ENCODE measurements at places on chromosomes 7 and 10.

- DNase-seq: no peak
These were observed 86.7 kb upstream of the PRKAR2B start for GRCh38 chr7:106957766-106958165.

GRCh38 chr7:138089080-138089901 is 13.0 kb downstream of the AKR1D1 start:
- peak; percentile 61 for DNase-seq

- no peak for DNase-seq
These were observed 53.1 kb upstream of the KDM7A start for GRCh38 chr7:140229591-140230515.

GRCh38 chr10:84846658-84847316 is 518.4 kb downstream of the CCSER2 start:
- DNase-seq: no peak

DNA sequence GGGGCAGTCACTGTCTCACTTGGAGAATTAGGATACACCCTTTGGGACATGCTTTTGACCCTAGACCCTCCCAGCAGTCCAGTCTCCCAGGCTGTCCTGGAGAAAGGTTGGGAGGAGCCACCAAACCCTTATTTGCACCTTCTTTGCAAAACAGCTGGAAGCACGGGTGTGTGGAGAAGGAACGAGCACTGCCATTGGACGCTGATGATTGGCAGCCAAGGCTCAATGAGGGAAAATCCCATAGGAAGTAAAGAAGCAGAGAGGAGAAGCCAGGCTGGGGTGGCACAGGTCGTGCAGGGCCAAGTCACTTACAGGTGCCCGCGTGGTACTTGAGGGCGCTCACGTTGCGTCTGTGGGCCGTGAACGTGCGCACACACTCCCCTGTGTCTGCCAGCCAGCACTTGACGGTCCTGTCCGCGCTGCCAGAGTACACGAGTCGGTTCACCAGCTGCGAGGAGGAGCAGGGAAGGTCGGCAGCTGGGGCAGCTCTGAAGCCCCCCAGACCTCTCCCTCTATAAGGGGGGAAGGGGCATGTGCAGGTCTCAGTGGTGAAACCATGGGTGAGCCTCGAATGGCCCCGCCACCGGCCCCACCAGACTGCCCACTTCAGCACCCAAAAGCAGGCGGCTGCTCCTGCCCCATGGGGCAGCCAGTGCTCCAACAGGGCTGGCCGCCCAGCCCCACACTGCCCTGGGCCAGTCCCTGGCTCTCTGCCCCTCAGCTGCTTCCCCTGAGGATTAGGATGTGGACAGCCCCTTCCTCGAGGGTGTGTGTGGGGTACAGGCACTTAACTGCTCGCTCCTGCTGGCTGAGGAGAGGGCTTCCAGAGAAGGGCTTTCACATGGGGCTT is 24.8 kb downstream of the WDR86 start:
- DNase-seq: no peak

DNA sequence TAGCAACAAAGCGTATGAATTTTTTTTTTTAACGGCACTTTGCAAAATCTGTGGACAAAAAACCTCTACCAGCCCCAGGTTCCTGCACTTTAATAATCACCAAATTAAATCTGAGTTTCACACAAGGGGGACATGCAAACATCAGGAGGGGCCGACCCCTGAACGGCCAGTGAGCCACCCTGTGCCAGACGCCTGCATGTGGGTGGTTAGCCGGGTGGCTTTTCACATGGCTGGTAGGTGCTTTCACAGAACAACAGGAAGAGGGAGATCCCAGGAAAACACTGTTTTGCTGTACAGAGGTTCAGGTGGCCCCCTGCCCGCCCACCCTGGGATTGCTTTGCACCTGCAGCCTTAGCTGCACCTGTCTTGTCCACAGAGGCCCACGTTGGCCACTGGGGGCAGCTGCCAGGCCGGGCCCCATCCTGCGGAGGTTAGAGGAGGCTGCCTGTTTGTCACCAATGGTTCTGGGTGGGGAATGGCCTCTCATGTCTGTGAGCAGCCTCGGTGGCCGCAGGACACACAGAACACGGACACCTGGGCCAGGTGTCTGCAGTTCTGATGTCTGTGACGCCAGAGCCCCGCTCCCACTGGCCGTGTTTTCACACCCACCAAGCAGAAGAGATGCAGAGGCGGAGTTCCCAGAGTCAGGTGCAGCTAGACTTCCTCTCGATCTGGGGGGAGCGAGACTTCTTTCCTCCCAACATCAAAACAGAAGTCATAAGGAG is 107.7 kb downstream of the FAM53B start:
- DNase-seq: no peak

GRCh38 chr7:96838481-96838880 is 128.8 kb upstream of the SEM1 start:
- no peak for DNase-seq

- peak; percentile 93 for DNase-seq
These were observed 312.0 kb upstream of the ZMIZ1 start for GRCh38 chr10:78756604-78757343.

DNA sequence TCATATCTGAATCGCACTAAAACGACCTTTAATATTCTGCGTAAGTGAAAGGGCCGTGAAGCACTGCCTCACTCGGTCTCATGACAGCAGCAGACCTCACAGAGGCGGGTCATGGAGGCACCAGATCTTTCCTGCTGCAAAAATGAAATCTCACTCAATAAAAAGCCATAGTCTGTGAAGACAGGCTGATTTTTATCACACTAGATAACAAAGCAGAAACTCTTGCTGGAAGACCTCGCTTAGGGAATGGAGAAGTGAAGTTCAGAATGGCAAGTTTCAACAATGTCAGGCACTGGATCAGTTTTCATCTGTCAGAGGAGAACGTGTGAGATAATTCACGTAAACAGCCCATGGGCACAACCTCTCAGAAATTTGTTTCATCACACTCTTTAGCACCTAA is 8.0 kb downstream of the SEPHS1 start:
- DNase-seq: no peak

GRCh38 chr7:147081117-147081516 is 964.5 kb downstream of the CNTNAP2 start:
- no peak for DNase-seq

DNA sequence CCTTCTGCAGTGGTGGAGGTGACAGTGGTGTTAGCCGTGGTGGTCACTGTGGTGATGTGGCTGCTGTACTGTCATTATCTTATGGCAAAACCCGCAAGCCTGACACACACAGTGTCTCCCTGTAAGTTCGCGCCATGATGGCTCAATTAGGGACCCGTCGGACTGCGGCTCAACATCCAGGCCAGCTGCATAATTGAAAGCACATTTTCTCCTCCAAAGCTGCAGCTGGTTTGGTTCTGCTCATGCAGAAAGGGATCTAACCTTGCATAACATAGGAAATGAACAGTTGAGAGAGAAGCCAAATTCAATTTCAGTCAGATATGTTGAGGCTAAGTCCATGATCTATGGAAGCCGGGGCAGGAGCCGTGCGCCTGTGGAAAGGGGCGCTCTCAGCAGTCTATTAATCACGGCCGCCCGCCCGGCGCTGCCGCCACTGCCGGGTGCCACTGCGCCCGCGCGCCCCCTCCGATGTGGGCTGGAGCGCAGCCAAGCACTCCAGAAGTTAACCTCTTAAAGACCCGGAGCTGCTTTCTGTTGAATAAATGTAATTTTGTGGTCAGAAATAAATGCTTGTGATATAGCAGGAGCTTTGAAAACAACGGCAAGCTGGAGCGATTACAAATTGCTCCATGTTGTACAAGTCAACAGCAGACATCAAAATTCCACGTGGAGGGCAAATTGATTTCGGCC is 227.7 kb downstream of the CUX1 start:
- peak; percentile 75 for DNase-seq

DNA sequence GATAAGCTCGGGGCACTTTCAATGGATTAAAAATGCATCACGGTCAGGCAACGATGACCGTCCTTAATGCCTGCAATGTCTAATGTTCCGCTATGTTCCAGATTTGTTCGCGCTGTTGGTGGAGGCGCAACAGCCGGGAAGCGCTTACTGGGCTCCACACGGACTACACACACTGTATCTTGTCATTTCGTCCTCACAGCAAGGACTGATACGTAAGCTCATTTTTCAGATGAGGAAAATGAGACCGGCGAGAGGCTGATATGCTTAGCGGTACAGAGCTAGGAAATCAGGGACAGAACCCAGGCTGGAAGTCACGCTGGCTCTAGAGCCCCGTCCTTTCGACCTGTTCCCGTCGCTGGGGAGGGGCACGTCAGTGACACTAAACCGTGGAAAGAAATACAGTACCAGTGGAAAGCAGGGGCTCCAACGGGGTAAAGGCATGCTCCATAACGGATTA is 670 bp downstream of the TPK1 start:
- peak; percentile 26 for DNase-seq

DNA sequence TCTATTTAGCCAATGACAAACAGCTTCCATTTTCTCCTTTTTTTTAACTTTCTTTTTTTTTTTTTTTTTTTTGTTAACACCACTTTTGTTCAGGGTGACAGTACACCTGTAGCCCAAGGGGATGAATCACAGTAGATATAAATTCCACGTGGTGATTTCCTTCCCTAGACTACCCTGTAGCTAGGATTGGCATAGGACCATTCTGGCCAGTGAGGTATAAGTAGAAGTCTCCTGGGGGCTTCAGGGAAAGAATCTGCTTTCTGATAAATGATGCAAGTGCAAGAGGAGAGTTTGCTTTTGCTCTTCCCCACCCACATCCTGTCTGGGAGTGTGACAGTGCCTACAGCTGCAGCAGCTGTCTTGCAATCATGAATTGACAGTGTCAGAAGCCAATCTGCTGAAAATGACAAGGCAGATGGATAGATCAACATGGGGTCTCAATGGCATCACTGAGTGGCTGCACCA is 63.2 kb upstream of the TOMM7 start:
- peak; percentile 11 for DNase-seq

DNA sequence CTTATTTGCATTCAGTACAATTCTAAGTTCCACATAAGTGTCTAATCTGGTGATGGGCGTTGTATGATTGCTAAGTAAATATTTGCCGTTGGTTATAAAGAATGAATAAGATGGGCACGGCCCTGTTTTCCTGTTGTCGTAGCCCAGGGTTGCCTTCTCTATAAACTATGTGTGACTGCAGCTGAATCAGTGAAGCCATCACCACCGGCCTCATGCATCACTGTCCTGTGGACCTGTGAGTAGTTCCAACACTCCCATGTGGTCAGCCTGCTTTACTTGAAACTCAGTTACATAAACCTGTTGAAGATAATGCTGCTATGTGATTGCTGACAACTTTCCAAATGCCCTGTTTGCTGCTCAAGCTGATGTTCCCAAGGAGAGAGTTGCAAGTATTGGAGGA is 21.6 kb upstream of the KLF6 start:
- DNase-seq: peak; percentile 92

DNA sequence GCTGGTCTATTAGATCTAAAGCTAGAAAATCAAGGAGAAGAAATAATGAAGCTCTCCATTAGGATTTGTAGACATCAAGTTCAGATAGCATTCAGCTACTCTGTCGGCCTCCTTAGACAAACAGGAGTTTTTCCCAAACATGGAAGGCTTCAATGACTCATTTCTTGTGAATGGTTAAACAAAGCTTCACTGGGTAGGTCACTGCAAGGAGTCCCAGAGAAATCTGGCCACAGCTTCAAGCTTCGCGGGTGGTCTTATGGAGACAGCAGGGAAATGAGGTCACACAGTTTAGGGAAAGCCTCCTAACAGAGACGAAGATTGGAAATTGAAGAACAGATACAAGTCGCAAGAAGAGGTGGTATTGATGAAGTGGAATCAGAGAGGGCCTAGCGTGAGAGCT is 22.6 kb upstream of the LRRC72 start:
- peak; percentile 50 for DNase-seq

- DNase-seq: no peak
These were observed 19.8 kb downstream of the VOPP1 start for GRCh38 chr7:55552320-55553023.

GRCh38 chr10:103991393-103992128 is 24.6 kb downstream of the SLK start:
- no peak for DNase-seq

DNA sequence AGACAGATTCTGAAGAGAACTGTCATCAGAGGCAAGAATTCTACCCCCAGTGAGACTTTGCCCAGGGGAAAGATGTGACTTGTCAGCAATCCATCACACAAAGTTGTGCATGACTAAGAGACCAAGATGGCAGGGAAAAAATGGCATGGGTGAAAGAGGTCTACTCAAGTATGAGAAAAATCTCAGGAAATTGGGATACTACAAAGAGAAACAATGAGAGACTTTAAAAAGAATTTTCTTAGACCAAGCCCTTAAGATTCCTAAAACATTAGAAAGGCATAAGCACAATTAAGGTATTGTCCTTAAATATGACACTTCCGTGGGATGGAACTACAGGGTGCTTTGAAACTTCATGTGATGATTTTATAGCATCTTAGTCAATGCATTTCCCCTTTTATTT is 45.6 kb upstream of the PDE1C start:
- peak; percentile 23 for DNase-seq

GRCh38 chr7:23895666-23896096 is 185.7 kb downstream of the STK31 start:
- no peak for DNase-seq

- DNase-seq: no peak
These were observed 3.5 kb downstream of the ITIH2 start for GRCh38 chr10:7706534-7707073.

DNA sequence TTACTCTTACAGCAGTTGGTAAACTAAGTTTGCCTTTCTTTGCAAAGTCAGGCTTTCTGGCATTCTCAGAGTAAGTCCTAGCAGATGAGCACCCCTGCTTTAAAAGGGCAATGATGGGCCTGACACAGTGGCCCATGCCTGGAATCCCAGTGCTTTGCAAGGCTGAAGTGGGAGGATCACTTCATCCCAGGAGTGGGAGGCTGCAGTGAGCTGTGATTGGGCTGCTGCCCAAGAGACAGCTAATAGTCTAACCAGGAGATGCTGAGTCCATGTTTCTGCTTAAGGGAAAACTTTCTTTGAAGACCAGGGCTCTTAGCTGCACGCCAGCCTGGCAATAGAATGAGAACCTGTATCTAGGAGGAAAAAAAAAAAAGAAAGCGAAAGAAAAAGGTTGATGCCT is 100.2 kb upstream of the MPP7 start:
- DNase-seq: no peak

GRCh38 chr7:54090652-54091213 is 451.4 kb upstream of the VSTM2A start:
- DNase-seq: no peak
